Endothelial cell (in vitro differentiated cells): ENCODE measurements at places on chromosomes 5 and 9. TPM values are rescaled to one million over a fixed set of nuclear protein-coding genes. Genes with fewer than 3 reads are reported as not detected.

The SVEP1 gene
- total RNA-seq, result 0.08 TPM

GRCh38 chr9:22060831-22061383, 51.8 kb upstream of the CDKN2B start:
- no peak for DNase-seq

GRCh38 chr5:22892441-22892840, 39.3 kb upstream of the CDH12 start:
- no peak for DNase-seq

The SURF6 gene
- total RNA-seq, result 21.7 TPM

DNA sequence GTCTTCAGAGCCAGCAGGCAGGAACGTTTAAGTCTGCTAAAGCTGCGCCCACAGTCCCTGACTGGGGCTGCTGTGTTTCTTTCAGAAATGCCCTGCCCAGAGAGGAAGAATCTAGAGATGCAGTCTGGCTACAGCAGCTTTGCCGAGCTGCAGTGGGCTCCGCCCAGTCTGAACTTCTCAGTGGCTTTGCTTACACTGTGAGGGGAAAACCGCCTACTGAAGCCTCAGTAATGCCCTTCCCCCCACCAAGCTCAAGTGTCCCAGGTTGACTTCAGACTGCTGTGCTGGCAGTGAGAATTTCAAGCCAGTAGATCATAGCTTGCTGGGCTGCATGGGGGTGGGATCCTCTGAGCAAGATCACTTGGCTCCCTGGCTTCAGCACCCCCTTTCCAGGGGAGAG, 78.4 kb downstream of the SREK1 start:
- DNase-seq, result no peak

- DNase-seq, result no peak
These were observed 40.7 kb downstream of the MAPK9 start for GRCh38 chr5:180251141-180251540.

The GEMIN5 gene
- 16.9 TPM for total RNA-seq
